ENCODE measurements at places on chromosomes 16 and 17.

DNA sequence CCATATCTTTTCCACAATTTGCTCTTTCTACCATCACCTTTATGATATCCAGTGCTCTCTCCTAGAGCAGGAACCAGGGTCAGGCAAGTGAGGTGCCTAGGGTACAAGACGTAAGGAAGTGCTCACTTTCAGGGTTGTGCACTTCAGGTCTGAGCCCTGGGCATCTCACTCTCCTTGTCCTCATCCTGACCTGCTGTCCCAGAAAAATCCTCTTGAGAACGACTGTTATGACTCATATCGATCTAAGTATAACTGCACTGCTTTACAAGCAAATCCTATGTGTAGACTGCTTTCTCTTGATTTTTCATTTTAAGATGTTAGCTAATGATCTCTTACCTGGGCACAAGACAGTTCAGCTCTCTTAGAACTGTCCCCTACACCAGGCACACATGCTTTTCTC, 100.1 kb downstream of the TMEM100 start:
- DNase-seq: no peak

- DNase-seq: no peak
Observed at GRCh38 chr16:14015033-14015432, 56.1 kb upstream of the MRTFB start.

- no peak for DNase-seq
Observed at GRCh38 chr16:78606545-78606944, 507.1 kb downstream of the WWOX start.

GRCh38 chr17:77790143-77790829, 168.2 kb upstream of the TNRC6C start:
- no peak for DNase-seq

GRCh38 chr16:57178793-57179212, 7.0 kb downstream of the PSME3IP1 start:
- DNase-seq: no peak
